NCI-H187 (cell line): ENCODE measurements at places on chromosomes 3 and 15.

GRCh38 chr3:155957412-155957880 is 87.0 kb downstream of the GMPS start:
- no peak for DNase-seq

DNA sequence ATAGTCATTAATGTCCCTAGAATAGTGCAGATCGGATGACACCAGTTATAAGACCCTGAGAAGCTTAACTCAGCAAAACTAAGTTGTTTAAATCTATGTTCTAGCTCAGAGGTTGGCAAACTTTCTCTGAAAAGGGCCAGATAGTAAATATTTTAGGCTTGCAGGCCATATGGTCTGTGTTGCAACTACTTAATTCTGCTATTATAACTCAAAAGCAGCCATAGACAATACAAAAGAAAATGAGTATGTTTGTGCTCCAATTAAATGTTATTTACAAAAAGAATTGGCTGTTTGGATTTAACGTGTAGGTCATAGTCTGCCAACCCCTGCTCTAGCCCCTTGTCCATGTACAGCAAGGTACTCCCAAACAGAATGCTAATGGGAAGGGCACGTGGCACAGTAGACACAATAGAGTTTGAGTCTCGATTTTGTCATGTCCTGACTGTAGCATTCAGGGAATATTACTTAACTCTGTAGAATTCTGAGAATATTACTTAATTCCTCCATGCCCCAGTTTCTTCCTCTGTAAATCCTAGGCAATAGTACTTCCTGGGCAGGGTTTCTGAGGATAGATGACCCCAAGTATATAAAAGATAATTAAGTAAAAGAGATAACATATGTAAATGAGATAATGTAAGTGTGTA is 70.5 kb upstream of the ATP2C1 start:
- DNase-seq: no peak

GRCh38 chr3:144593881-144594280 is 622.3 kb downstream of the DIPK2A start:
- no peak for DNase-seq

GRCh38 chr15:38755718-38756117 is 191.1 kb upstream of the RASGRP1 start:
- no peak for DNase-seq

DNA sequence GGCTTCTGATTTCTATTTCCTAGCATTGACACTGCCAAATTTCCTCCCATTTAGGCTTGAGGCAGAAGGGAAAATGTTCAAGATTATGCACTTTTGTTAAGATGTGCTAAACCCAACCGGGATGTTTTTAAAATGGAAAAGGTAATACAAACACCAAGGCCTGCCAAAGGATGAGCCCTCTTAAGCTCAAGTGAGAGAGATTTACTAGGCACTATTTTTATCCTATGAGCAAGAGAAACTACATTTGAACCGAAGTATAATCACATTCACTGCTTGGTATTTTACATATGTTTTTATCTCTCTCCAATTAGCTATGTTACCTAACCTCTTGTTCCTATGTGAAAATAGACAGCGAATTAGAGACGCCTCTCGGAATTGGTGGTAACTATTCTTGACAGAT is 295.8 kb downstream of the GABRB3 start:
- no peak for DNase-seq

- DNase-seq: no peak
Measured at GRCh38 chr3:157390713-157391515, 45.7 kb upstream of the PTX3 start.

GRCh38 chr3:143548861-143549497 is 299.3 kb downstream of the SLC9A9 start:
- DNase-seq: no peak

GRCh38 chr3:129536804-129537203 is 6.2 kb upstream of the H1-8 start:
- DNase-seq: no peak

GRCh38 chr3:16300881-16301359 is 35.9 kb downstream of the OXNAD1 start:
- no peak for DNase-seq
